GM20000 (cell line): ENCODE measurements at places on chromosomes 11 and 22.

GRCh38 chr11:59365232-59366018 is 6.7 kb downstream of the OR5AN1 start:
- DNase-seq = no peak

GRCh38 chr22:49856343-49856742 is 2.7 kb downstream of the ZBED4 start:
- DNase-seq = no peak

GRCh38 chr22:21876486-21877176 is 9.2 kb upstream of the MAPK1 start:
- DNase-seq = no peak

- no peak for DNase-seq
These were observed 3.2 kb downstream of the DEPDC7 start for GRCh38 chr11:33018840-33019239.

DNA sequence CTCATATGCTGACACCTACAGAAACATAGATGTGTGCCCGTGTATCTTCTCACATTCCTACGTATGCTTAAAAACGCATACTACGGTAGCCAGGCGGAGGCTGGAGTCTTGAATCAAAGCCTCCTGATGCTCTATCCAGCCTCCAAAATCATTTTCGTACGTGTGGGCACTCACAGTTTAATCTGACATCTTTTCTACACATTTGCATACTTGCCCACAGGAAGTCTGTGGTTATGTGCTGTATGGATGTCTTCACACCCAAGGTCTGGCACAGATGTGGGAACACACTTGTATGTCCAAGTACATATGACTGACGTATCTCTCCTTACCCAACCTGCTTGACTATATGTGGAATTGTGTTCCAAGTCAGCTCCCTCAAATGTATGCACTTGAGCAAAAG is 561.8 kb upstream of the CADM1 start:
- DNase-seq = no peak

GRCh38 chr22:34903416-34903815 is 162.5 kb upstream of the ISX start:
- DNase-seq = no peak

DNA sequence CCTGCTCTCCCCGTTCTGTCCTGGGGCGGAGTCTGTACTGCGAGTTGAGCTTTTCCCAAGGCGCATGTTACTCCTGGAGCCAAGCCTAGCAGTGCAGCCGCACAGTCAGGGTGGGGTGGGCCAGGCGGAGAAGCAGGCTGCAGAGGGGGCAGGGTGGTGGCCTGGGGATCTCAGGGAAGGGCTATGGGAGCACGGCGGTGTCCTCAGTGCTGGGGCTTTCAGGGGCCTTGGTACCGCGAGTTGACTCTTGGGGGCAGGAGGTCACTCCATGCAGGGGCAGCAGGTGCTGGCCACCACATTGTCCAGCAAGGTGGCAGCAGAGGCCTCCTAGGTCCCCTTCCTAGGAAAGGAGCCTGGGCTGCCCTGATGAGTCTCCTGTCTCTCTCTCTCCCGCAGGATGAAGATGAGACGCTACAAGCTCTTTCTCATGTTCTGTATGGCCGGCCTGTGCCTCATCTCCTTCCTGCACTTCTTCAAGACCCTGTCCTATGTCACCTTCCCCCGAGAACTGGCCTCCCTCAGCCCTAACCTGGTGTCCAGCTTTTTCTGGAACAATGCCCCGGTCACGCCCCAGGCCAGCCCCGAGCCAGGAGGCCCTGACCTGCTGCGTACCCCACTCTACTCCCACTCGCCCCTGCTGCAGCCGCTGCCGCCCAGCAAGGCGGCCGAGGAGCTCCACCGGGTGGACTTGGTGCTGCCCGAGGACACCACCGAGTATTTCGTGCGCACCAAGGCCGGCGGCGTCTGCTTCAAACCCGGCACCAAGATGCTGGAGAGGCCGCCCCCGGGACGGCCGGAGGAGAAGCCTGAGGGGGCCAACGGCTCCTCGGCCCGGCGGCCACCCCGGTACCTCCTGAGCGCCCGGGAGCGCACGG is 14.9 kb upstream of the MIEF1 start:
- DNase-seq = no peak

DNA sequence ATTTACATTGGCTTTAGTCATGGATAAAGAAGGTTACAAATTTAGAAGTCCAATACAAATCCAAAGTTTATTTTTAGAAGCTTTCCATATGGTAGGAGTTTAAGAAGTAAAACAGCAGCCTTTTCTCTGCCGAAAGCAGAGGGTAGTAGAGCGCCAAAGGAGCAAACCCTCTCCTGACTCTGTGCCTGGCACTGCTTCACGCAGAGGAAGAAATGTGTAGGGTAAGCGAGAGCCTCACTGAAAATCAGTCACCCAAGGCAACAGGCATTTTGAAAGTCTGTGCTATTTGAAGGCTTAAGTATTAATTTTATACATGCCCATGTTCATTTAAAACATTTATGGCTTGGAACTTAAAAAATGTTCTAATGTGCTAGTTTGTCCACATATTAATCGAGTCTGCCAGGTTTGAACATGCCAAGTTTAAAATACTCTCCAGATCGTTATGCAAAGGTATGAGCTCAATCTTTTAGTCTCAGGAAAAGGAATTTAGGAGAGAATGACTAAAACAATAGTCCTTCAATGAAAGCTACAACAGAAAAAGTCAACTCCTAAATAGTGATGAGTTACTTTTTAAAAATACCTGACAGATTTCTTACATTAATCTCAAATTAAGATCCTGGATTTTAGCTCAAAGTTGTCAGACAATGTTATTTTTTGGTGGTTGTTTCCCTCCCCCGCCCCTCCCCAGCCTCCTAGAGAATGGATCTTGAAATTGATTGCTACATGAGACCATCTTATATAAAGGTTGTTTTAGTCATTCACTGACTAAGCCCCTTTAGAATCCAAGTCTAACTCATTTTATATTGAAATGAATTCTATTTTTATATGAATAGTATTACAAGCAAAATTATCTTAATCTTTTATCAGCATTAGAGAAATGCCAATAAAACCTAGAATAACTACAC is 38.7 kb downstream of the MRTFA start:
- DNase-seq = no peak

- DNase-seq = no peak
These were observed 31.3 kb downstream of the CEP57 start for GRCh38 chr11:95821640-95822039.

DNA sequence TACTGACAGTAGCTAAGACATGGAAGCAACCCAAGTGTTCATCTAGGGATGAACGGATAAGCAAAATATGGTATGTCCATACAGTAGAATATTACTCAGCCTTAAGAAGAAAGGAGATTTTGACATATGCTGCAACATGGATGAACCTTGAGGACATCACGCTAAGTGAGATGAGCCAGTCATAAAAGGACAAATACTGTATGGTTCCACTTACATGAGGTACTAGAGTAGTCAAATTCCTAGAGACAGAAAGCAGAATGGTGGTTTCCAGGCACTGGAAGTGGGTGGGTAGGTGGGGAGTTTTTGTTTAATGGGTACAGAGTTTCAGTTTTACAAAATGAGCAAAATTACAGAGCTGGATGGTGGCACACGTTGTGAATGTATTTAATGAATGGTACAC is 18.1 kb downstream of the CHST1 start:
- no peak for DNase-seq
